ENCODE measurements at places on chromosomes 2 and 18.
A peak's percentile ranks its signal among the peaks of the same experiment; 100 is the strongest.

DNA sequence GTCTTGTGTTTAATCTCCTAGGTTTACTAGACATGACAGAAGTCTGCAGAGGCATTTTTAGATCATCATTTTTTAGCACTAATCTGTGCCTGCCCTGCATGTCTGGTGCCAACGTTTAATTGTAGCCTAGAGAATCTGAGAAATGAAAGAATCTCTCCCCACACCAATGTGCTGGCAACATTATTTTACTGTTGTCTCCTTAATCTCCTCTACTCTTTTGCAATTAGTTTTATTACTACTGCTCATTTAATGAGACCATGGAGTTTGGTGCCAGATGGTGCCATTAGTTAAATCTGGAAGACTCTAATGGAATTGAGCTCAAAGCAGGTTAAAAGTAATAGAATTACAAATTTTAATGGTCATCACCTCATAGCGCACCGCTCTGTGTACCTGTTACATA is 4.0 kb upstream of the SPP2 start:
- no peak for DNase-seq

DNA sequence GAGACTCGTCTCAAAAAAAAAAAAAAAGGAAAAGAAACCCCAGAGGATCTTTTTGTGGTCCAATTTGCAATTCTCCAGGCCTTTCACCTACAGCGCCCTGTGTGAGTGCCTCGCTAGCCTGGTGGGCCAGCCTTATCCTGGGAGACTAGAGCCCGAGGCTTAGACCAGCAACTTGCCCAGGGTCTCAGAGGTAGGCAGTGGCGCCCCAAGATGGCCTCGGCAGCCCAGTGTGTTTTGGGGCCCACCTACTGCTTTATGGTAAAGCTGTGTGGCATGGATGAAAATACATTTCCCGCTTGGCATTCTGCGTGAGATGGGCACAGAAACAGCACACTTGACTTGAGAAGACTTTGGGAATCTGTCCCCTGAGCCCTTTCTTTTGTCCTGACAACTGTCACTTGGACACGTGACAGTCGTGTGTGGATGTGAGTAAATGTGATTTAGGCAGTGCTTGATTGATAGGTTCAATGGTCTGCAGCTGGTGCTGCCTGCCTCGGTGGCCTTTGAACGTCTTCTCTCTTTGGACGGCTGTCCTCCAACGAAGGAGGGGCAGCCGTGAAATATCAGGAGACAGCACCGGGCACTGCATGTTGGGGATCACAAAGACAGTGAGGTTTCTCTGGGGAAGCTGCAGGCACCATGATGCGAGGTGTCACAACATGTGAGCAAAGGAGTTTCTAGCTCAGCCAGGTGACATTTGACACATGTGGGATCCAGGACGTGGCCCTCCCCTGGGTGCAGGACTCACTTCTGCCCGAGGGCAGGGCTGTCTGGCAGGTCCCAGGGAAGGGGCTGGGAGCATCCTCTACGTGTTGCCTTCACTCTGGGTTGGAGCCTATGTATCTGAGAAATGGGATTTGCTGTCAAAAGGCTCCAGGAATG is 209.5 kb upstream of the TWIST2 start:
- DNase-seq, result no peak

DNA sequence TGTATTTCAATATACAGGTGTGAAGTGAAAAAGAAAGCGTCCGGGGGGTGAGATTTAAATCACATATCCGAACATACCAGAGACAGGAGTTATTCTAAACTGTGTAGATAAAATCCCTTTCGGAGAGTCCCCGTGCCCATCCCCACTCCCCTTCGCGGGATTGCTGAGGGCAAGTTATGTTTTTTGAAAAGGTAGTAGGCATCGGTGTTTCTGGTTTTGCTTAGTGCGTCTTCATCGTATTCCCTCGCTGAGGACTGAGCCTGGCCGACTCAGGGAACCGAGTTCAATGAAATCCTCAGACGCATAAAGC is 583.4 kb downstream of the ZEB2 start:
- DNase-seq, result no peak

GRCh38 chr2:133200684-133201421 is 367.4 kb downstream of the NCKAP5 start:
- DNase-seq, result peak; percentile 97

GRCh38 chr18:52415131-52415530 is 75.1 kb downstream of the DCC start:
- DNase-seq, result no peak

- DNase-seq, result peak; percentile 0
Observed at GRCh38 chr18:4241090-4241617, 214.0 kb downstream of the DLGAP1 start.

DNA sequence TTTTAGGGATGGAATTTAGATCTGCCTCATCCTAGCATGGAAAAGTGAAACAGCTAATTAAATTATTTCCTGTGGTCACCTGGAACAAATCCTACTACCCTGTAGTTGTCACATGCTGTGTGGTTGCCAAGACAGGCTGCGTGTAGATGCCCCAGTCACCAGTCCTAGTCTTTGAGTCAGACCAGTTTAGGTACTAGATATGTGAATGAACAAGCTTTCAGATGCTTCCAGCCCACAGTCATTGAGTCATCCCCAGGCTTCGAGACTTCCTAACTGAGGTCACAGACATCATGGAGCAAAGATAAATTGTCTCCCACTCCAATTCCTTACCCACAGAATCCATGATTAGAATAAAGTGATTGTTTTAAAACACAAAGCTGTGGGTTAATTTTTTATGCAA is 35.8 kb upstream of the GRB14 start:
- peak; percentile 79 for DNase-seq

GRCh38 chr2:112793449-112793978 is 9.2 kb upstream of the IL1A start:
- peak; percentile 40 for DNase-seq

DNA sequence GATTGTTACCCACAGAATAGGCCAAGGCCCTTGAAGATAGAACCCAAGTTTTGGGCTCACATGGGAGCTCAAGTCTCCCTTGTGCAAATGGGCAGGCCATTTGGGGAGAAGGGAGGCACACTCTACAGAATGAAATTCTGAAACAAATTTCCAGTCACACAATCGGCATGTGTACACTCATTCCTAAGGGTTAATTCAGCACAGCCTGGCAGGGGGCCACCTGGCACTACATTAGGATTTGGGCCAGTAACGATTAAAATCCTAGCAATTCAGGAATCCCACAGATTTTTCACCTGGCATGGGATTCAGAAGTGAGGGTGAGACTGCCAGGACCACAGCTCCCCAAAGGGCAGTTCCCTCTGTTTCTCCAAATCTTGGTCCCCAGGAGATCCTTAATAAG is 46.4 kb downstream of the BMP10 start:
- no peak for DNase-seq

- DNase-seq, result peak; percentile 4
Observed at GRCh38 chr18:2480536-2480935, 90.8 kb downstream of the METTL4 start.

GRCh38 chr2:219737270-219737691 is 109.9 kb downstream of the SLC4A3 start:
- peak; percentile 13 for DNase-seq

GRCh38 chr2:180048251-180048650 is 41.2 kb upstream of the CWC22 start:
- peak; percentile 18 for DNase-seq

GRCh38 chr18:65468881-65469280 is 281.9 kb upstream of the CDH7 start:
- no peak for DNase-seq

DNA sequence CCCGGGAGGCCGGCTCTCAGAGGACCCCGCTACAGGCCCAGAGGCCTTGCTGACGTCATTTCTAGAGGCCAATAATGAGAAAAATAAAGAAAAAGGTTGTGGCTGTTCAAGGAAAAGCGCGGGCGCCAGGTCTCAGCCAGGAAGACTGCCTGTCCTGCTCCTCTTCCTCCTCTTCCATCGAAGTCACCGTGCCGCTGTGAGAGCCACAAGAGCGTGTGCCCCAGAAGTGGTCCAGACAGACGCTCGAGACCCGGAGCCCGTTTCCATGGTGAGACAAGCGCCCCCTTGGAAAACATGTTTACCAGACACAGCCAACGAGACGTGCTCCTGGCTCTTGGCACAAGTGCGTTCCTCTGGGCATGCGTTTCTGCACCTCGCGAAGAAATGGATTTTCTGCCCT is 210.5 kb downstream of the HDAC4 start:
- DNase-seq, result no peak

DNA sequence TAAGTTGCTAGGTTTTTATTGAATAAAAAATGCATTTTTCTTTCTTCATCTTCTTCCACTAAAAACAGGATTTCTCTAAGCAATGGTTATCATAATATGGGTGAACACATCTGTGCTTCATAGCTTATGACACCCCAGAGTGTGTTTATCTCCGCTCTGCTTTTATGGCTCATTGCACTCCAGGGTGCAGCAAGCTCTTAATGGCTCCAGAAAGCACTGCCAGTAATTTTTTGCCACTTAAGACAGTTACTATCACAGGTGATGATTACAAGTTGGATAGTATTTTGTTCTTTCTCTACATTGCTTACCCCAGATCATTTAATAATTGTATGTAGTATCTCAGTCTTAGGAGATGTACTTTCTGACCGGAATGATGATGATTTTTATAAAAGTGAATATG is 239.3 kb upstream of the CDH20 start:
- no peak for DNase-seq

- DNase-seq, result peak; percentile 90
Observed at GRCh38 chr2:46909771-46910419, 5.7 kb downstream of the MCFD2 start.

- DNase-seq, result no peak
Observed at GRCh38 chr2:241014764-241015163, 16.3 kb downstream of the SNED1 start.

GRCh38 chr2:166125557-166125956 is 2.3 kb downstream of the SCN1A start:
- no peak for DNase-seq

DNA sequence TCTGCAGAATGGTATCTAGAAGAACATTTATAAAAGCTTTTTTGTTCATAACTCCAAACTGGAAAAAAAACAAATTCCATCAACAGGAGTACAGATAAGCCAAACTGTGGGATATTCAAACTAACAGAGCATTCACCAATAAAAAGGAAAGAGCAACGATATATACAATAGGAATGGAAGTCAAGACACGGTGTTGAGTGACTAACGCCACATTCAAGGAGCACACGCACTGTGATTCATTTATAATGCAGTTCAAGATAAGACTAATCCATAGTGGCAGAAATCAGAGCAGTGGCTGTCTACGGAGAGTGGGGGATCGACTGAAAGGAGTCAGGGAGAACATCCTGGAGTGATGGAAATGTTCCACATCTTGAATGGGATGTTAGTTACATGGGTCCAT is 70.7 kb downstream of the CABYR start:
- DNase-seq, result no peak

GRCh38 chr2:110735366-110735765 is 3.0 kb downstream of the ACOXL start:
- DNase-seq, result no peak

Measured in fibroblast of skin of back (primary cell).